Upper lobe of left lung (tissue), 6 donors: ENCODE measurements at places on chromosomes 11 and 22. TPM values are rescaled to one million over a fixed set of nuclear protein-coding genes. Genes with fewer than 3 reads are reported as not detected.

PAMR1 gene
- total RNA-seq = not detected

ARHGAP20 gene
- 7.2 TPM for total RNA-seq

CLCF1 gene
- 3.7 TPM for total RNA-seq

CD248 gene
- 85.6 TPM for total RNA-seq

CD6 gene
- 4.9 TPM for total RNA-seq

LINC01488 gene
- total RNA-seq = not detected

KDM4D gene
- total RNA-seq = not detected

GRIA4 gene
- total RNA-seq = not detected

FAM111B gene
- total RNA-seq = 5.0 TPM

SH3BP1 gene
- total RNA-seq = 34.1 TPM

LRRN4CL gene
- total RNA-seq = 1.4 TPM

GRAP2 gene
- 7.8 TPM for total RNA-seq

CHRM4 gene
- total RNA-seq = 0.46 TPM

ESRRA gene
- total RNA-seq = 85.9 TPM

MYRF gene
- total RNA-seq = 32.5 TPM

NRGN gene
- 77.6 TPM for total RNA-seq

DNA sequence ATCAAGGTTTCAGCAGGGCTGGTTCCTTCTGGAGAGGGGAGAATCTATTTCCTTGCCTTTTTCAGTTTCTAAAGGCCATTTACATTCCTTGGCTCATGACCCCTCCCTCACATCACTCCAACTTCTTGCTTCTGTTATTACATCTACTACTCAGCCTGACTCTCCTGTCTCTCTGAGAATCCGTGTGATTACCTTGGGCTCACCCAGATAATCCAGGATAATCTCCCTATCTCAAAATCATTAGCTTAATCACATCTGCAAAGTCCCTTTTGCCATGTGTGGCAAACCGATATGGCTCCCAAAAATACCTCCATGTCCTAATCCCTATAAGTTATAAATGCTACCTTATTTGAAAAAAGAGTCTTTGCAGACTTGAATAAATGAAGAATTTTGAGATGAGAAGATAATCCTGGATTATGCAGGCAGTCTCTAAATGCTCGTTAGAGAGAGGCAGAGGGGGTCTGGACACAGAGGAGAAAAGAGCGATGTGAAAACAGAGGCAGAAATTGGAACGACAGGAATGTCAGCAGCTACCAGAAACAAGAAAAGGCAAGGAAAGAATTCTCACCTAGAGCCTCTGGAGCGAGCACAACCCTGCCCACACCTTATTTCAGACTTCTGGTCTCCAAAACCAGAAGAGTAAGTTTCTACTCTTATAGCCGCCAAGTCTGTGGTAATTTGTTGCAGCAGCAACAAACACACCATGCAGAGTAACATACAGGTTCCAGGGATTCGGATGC lies 23.6 kb upstream of the ARHGAP32 start:
- no peaks in the 10 kb centered on the region for H3K27me3 ChIP-seq
- no peak overlapping the region for H3K4me3 ChIP-seq
- no peak overlapping the region for H3K27ac ChIP-seq
- no peak for DNase-seq
- H3K4me1 ChIP-seq = no peaks in the 10 kb centered on the region

- H3K4me3 ChIP-seq = no peak overlapping the region
- H3K4me1 ChIP-seq = no peaks in the 10 kb centered on the region
- DNase-seq = no peak
- H3K27me3 ChIP-seq = no peaks in the 10 kb centered on the region
- H3K36me3 ChIP-seq = no peaks in the 10 kb centered on the region
Observed at GRCh38 chr11:63945477-63946163, 6.8 kb downstream of the NAA40 start.

- H3K27me3 ChIP-seq = no peaks in the 10 kb centered on the region
- no peak overlapping the region for H3K27ac ChIP-seq
- H3K4me3 ChIP-seq = no peak overlapping the region
- no peaks in the 10 kb centered on the region for H3K4me1 ChIP-seq
Observed at GRCh38 chr11:30364139-30364836, 41.4 kb downstream of the ARL14EP start.

- no peaks in the 10 kb centered on the region for H3K4me1 ChIP-seq
- H3K36me3 ChIP-seq = no peaks in the 10 kb centered on the region
- H3K4me3 ChIP-seq = no peak overlapping the region
- no peak overlapping the region for H3K27ac ChIP-seq
Observed at GRCh38 chr11:46906609-46907041, 11.7 kb downstream of the LRP4 start.

- no peak for DNase-seq
- H3K4me1 ChIP-seq = peaks cover 42% of the 10 kb centered on the region
- H3K27ac ChIP-seq = peak overlapping the region; percentile 86
- no peak overlapping the region for H3K4me3 ChIP-seq
- no peaks in the 10 kb centered on the region for H3K27me3 ChIP-seq
Observed at GRCh38 chr22:40511604-40512003, 124.9 kb downstream of the MRTFA start.

- H3K36me3 ChIP-seq = no peaks in the 10 kb centered on the region
- H3K27me3 ChIP-seq = no peaks in the 10 kb centered on the region
- H3K27ac ChIP-seq = no peak overlapping the region
Observed at GRCh38 chr11:130441719-130442118, 6.7 kb upstream of the ADAMTS15 start.

GRCh38 chr11:122253589-122254231 lies 137.7 kb upstream of the BLID start:
- no peak for DNase-seq
- H3K4me1 ChIP-seq = no peaks in the 10 kb centered on the region
- no peaks in the 10 kb centered on the region for H3K36me3 ChIP-seq

- no peaks in the 10 kb centered on the region for H3K36me3 ChIP-seq
- H3K27ac ChIP-seq = peak overlapping the region; percentile 81
- no peak for DNase-seq
- H3K4me3 ChIP-seq = peak overlapping the region; percentile 96
- peaks cover 22% of the 10 kb centered on the region for H3K4me1 ChIP-seq
- H3K27me3 ChIP-seq = no peaks in the 10 kb centered on the region
Observed at GRCh38 chr22:45308957-45309421, 745 bp upstream of the FAM118A start.

DNA sequence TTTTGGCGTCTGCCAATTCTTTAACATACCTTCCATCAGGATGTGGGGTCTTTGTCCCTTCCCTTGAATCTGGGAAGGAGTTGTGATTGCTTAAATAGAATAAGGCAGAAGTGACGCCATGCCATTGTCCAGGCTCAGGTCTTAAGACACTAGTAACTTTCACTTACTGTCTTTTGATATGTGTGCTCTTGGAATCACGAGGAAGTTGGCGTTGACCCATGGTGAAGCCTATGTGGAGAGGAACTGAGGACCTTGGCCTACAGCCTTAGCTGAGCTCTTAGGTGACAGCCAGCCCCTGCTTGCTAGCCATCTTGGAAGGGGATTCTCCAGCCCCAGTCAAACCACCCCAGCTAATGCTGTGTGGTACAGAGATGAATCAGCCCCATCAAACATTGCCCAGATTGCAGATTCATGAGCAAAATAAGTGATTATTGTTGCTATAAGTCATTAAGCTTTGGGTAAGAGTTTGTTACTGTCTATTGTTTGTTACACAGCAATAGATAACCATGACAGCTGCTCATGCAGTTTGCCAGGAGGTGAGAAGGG lies 17.6 kb upstream of the CLPB start:
- H3K27me3 ChIP-seq = no peaks in the 10 kb centered on the region
- no peak overlapping the region for H3K27ac ChIP-seq
- H3K4me1 ChIP-seq = no peaks in the 10 kb centered on the region
- DNase-seq = no peak

GRCh38 chr11:46327829-46328228 lies 19.4 kb upstream of the DGKZ start:
- DNase-seq = no peak
- H3K4me3 ChIP-seq = no peak overlapping the region
- no peak overlapping the region for H3K27ac ChIP-seq
- no peaks in the 10 kb centered on the region for H3K36me3 ChIP-seq

- H3K4me3 ChIP-seq = peak overlapping the region; percentile 78
- no peaks in the 10 kb centered on the region for H3K27me3 ChIP-seq
- H3K4me1 ChIP-seq = peaks cover 28% of the 10 kb centered on the region
- DNase-seq = peak; percentile 82
Observed at GRCh38 chr11:7514099-7514591, 346 bp downstream of the PPFIBP2 start.

DNA sequence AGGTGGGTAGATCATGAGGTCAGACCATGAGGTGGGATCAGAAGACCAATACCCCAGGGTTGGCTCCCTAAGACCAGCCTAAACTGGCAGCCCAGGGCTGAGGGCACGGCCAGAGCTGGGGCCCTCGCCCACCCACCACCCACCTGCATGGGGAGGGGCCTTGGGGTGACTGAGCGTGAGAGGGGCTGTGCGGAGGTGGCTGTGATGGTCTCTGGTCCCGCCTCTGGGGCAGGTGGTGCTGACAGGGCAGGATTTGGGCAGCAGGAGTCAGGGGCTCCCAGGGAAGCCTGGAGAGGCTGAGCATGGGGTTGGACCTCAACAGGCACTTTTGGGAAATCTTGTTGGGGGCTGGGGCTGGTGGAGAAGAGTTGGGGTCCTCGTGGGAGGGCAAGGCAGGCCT lies 39.8 kb upstream of the MUC5AC start:
- H3K27me3 ChIP-seq = no peaks in the 10 kb centered on the region
- peak; percentile 57 for DNase-seq
- no peaks in the 10 kb centered on the region for H3K36me3 ChIP-seq

- H3K4me3 ChIP-seq = no peak overlapping the region
- H3K27me3 ChIP-seq = no peaks in the 10 kb centered on the region
- H3K36me3 ChIP-seq = no peaks in the 10 kb centered on the region
- no peaks in the 10 kb centered on the region for H3K4me1 ChIP-seq
- no peak overlapping the region for H3K27ac ChIP-seq
Observed at GRCh38 chr22:16387088-16387487, 205.5 kb downstream of the CCT8L2 start.

- DNase-seq = no peak
- no peaks in the 10 kb centered on the region for H3K27me3 ChIP-seq
- no peaks in the 10 kb centered on the region for H3K36me3 ChIP-seq
- H3K4me1 ChIP-seq = peaks cover 11% of the 10 kb centered on the region
Observed at GRCh38 chr11:19800162-19800561, 87.5 kb downstream of the NAV2 start.

- peaks cover 18% of the 10 kb centered on the region for H3K4me1 ChIP-seq
- no peak overlapping the region for H3K4me3 ChIP-seq
- no peak for DNase-seq
- H3K36me3 ChIP-seq = no peaks in the 10 kb centered on the region
- H3K27ac ChIP-seq = no peak overlapping the region
Observed at GRCh38 chr11:119586181-119586580, 142.8 kb downstream of the NECTIN1 start.

DNA sequence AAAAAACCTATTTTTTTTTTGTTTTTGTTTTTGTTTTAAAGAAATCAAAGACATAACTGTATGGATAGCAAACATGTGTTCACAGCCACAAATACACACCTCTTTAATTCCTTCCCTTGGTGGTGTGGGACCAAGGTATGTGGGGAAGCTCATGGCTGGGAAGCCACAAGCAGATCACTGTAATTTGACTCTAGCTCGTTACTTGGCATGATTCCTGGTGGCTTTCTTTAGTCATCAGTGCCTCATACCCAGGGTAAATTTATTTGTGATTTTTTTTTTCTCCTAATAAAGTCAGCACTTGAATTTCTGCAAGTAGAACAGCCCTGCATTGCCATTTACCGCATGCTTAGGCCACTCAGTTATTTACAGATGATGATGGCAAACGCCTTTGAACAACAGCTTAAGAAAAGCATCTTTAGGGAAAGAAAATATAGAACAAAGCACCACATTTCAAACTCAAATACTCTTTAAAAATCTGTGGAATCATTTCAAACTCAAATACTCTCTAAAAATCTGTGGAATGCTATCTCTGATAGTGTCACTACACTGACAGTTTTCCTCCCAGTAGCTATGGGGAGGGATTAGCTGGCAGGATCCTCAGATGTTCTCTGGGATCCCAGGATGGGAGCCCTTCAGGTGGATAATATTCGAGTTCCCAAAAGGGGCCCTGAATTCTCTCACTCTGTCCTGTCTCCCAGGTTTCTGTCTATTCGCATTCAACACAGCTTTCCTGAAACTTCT lies 687.2 kb downstream of the OPCML start:
- no peaks in the 10 kb centered on the region for H3K4me1 ChIP-seq
- H3K27me3 ChIP-seq = no peaks in the 10 kb centered on the region
- no peaks in the 10 kb centered on the region for H3K36me3 ChIP-seq
- H3K4me3 ChIP-seq = no peak overlapping the region
- no peak for DNase-seq
- H3K27ac ChIP-seq = no peak overlapping the region

- H3K27ac ChIP-seq = no peak overlapping the region
- peaks cover 54% of the 10 kb centered on the region for H3K4me1 ChIP-seq
- no peak overlapping the region for H3K4me3 ChIP-seq
- no peaks in the 10 kb centered on the region for H3K27me3 ChIP-seq
Observed at GRCh38 chr11:848380-848931, 5.8 kb downstream of the TSPAN4 start.

- no peaks in the 10 kb centered on the region for H3K27me3 ChIP-seq
- no peak for DNase-seq
- no peak overlapping the region for H3K4me3 ChIP-seq
- H3K36me3 ChIP-seq = no peaks in the 10 kb centered on the region
- H3K4me1 ChIP-seq = peaks cover 5% of the 10 kb centered on the region
Observed at GRCh38 chr11:80280737-80281136, 839.9 kb upstream of the TENM4 start.

DNA sequence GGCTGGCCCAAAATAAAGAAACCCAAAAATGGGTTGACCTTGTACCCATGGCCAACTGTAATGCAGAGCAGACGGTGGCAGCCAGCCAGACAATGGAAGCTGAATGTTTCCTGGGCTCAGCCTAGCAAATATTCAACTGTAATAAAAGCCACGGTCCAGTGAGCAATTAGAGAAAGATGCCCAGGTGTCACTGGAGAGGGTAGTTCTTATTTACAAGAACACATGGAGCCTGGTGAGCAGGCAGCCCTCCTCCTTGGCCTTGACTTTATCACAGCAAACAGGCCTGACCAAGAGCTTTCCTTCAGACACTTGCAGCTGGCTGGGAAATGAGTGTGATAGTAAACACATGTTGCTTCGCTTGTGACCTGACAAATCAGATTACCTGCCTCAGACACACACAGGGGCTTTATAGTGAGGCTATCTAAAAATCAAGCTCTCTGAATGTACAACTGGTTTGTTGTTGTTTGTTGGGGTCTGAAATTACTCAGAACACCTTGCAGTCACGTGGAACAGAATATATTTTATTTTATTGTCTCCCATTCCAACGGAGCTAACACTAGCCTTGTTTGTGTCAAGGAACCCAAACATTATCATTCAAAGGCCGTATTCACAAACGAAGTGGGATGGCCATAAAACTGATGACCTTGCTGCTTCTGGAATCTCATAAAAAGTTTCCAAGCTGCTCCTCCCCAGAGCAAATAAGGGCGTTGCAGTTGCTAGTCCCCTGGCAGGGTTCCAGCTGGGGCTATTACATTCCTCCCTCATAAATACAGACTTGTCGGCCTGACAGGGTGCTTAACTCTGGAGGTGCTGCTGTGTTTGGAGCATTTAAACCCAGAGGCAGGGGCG lies 161.1 kb downstream of the BBOX1 start:
- no peaks in the 10 kb centered on the region for H3K36me3 ChIP-seq
- H3K27ac ChIP-seq = no peak overlapping the region
- no peaks in the 10 kb centered on the region for H3K27me3 ChIP-seq
- H3K4me1 ChIP-seq = no peaks in the 10 kb centered on the region
- H3K4me3 ChIP-seq = no peak overlapping the region
- DNase-seq = peak; percentile 49

GRCh38 chr22:36252754-36253522 lies at the start of gene APOL1:
Gene APOL1, plus strand, starts transcription at chr22:36253133. Its CDS starts 1,823 bp downstream, at chr22:36254956.
- peaks cover 27% of the 10 kb centered on the region for H3K4me1 ChIP-seq
- H3K27me3 ChIP-seq = no peaks in the 10 kb centered on the region
- H3K36me3 ChIP-seq = peaks cover 9% of the 10 kb centered on the region
- peak within 1 kb of the TSS; percentile 61 for H3K4me3 ChIP-seq
